Aorta (tissue), 5 donors: ENCODE measurements at places on chromosomes 6 and 20. TPM values are rescaled to one million over a fixed set of nuclear protein-coding genes. Genes with fewer than 3 reads are reported as not detected.

Gene SNX9
- total RNA-seq, result 95.5 TPM

Gene BPIFB1
- not detected for total RNA-seq

Gene ARG1
- total RNA-seq, result 0.87 TPM

Gene SLC16A10
- 13.1 TPM for total RNA-seq

Gene FKBP1A
- total RNA-seq, result 273 TPM
